ENCODE measurements at places on chromosomes 6 and 20.

DNA sequence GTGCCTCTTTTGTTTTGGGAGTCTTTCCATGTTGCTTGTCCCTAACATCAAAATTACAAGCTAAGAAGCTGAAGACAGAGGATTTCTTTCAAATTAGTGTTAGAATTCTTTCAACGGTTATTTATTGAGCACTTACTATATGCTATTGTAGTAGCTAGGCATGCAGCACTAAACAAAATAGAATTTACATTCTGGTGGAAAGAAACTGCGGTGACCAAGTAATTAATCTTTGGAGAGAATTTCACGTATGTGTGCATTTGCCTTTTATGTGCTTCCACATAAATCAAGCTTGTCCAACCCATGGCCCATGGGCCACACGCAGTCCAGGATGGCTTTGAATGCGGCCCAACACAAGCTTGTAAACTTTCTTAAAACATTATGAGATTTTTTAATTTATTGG lies 33.0 kb upstream of the DUSP22 start:
- DNase-seq = no peak

DNA sequence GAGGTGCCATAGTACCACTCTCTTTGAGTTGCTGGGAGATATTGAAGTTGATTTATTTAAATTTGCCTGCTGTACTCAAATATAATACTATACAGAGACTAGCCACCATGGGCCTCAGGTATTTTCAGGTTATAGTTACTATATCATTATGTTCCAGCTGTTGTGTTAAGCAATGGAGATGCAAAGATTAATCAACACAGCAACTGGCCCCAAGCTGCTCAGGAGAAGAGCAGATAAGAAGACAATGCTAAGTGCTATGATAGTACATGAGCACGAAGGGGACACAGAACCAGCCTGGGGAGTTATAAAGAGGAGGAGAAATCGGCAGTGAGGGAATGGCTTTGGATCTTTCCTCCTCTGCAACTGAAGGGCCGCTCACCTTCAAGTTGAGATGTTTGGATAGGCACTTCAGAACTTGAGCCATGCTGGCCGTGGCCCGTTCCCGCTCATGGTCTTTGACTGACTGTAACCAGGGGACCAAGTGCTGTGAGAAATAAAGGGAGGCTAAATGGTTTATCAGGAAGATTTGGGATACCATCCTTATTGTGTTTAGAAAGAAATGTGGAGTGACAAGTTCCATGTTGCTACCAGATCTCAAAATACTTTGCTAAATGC lies 24.3 kb upstream of the RPN2 start:
- DNase-seq = no peak

- DNase-seq = no peak
Measured at GRCh38 chr20:17674722-17675518, 7.1 kb downstream of the RRBP1 start.

- no peak for DNase-seq
Measured at GRCh38 chr6:86537292-86537861, 400.0 kb upstream of the HTR1E start.

DNA sequence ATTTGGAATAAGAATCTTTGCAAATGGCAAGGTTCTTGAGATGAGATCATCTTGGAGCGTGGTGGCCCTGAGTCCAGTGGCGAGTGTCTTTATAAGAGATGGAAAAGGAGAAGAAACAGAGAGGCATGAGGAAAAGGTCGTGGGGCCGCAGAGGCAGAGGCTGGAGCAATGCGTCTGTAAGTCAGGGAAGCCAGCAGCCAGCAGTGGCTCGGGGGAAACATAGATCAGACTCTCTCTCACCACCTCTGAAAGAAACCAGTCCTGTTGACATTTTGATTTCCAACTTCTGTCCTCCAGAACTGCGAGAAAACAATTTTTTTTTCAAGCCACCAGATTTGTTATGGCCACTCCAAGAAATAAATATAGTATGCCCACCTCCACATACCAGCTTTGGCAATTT lies 226.6 kb downstream of the TFAP2C start:
- DNase-seq = no peak

DNA sequence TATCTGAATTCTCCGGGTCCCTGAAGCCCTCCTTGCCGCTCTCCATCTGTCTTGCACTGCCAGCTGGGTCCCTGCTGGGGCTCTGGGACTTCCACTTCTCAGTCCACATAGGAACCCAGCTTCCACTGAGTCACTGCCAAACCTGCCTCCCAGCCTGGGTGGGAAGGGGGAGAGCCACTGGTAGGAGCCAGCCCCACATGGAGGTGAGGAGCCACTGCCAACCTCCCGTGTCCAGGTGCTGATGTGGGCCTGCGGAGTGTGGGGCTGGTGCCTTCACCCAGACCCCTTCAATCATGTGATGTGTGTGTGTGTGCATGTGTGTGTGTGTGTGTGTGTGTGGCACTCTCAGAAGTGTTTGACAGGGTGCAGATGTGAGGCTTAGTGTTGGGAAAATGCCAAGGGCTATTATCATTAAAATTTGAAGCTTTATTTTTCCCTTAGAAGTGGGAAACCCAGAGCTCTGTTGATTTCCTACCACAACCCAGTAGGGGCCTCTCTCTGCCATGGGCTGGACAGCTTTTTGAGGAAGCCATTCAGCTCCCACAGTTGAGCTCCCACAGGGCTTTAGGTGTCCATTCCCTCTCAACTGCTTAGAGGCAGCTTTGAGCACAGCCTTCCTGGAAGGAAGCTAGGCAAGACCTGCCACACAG lies 9.3 kb upstream of the SGK2 start:
- DNase-seq = no peak

DNA sequence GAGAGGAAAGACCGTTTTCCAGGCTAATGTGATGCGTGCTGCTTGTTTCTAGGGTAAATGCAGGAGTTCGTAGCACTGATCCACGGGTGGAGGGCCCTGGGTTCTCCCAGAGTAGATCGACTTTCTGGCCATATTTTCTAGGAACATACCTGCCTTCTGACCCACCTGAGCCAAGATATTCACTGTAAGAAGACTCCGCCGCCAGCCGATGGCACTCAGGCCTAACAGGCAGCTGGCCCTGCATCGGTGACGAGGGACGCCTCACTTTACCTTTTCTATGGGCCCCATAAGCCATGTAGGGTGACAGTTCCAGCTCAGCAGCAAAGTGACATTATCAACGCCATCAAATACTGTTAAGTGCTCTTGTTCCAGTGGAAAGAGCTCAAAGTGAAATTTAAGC lies 30.2 kb upstream of the FRMD1 start:
- no peak for DNase-seq

- no peak for DNase-seq
Measured at GRCh38 chr6:165118736-165119135, 190.7 kb downstream of the C6orf118 start.

DNA sequence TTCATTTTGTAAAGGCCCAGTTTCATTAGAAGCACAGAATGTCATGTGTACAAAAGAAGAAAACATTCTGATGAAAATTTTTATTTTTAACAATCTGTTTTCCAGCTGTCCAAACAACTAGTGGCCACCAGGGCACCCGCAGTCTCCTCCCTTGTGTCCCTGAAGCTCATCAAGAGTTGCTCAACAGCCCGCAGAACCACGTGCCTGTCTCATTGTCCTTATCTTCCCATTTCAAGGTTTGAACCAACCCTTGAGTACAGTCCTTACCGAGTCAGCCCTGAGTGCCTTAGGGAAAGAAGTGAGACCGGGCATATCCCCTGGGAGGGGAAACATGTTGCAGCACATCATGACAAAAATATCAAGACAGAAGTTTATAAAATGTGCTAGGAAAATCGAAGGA lies 15.9 kb upstream of the ZNF133 start:
- no peak for DNase-seq

GRCh38 chr6:14917109-14917910 lies 328.6 kb upstream of the JARID2 start:
- no peak for DNase-seq

GRCh38 chr6:160081398-160081797 lies 40.2 kb upstream of the SLC22A1 start:
- DNase-seq = no peak

- no peak for DNase-seq
Measured at GRCh38 chr20:30910937-30911725, 346.3 kb upstream of the DEFB115 start.

GRCh38 chr6:3405182-3405518 lies 51.7 kb downstream of the SLC22A23 start:
- no peak for DNase-seq

DNA sequence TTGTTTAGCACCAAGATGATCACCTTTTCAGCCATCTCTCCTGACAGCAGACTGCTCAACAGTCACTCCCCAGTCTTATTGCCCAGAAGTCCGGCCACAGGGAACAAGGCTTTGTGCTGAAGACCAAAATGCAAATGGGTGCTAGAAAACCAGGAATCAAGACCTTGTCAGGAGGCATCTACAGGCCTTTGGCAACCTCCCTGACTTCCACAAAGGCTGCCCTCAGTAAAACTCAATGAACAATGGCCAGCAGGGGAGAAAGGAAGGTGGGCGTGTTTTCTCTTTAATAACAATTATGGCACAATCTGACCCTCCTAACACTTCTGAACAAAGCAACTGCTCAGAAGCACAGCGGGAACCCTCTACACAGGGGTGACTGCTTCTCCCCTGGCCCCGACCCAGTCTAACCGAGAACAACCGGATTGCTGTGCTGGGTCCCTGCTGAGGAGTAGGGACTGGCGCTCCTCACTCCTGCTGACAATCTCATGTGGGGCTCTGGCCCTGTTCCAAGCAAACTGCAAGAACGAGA lies 41.6 kb downstream of the PLCG1 start:
- DNase-seq = no peak

GRCh38 chr6:167044696-167045095 lies 45.5 kb downstream of the CEP43 start:
- DNase-seq = no peak

DNA sequence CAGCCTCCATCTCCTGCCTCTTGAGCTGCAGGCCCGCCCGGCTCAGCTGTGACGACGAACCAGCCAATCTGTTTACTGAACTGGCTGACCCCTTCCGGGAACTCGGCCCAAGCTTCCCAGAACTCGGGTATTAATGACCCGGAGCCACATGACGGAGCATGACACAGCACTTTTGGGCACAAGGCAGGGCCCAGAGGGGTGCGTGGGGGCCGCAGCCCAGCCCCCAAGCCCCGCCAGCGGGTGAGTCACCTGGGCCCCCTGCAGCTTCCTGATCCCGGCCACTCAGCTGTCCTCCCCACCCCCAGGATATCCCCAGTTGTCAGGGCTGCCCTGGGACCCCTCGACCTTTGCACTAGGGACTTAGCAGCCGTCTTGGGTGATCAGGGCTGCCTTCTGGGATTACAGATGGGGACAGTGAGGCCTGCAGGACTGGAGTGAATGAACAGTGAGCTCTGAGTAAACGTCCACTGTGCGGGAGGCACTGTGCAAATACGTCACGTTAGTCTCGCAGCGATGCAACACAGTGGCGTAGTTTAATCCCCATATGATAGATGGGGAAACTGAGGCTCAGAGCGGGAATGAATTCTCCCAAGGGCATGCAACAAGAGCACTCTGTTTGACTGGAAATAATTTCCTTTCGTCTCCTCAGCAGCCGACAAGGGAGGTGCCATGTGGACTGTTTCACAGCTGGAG lies 102.1 kb downstream of the CEBPB start:
- DNase-seq = no peak

GRCh38 chr6:6611486-6611885 lies 23.0 kb downstream of the LY86 start:
- DNase-seq = no peak

- no peak for DNase-seq
Measured at GRCh38 chr6:35945650-35946025, 24.7 kb upstream of the SRPK1 start.

DNA sequence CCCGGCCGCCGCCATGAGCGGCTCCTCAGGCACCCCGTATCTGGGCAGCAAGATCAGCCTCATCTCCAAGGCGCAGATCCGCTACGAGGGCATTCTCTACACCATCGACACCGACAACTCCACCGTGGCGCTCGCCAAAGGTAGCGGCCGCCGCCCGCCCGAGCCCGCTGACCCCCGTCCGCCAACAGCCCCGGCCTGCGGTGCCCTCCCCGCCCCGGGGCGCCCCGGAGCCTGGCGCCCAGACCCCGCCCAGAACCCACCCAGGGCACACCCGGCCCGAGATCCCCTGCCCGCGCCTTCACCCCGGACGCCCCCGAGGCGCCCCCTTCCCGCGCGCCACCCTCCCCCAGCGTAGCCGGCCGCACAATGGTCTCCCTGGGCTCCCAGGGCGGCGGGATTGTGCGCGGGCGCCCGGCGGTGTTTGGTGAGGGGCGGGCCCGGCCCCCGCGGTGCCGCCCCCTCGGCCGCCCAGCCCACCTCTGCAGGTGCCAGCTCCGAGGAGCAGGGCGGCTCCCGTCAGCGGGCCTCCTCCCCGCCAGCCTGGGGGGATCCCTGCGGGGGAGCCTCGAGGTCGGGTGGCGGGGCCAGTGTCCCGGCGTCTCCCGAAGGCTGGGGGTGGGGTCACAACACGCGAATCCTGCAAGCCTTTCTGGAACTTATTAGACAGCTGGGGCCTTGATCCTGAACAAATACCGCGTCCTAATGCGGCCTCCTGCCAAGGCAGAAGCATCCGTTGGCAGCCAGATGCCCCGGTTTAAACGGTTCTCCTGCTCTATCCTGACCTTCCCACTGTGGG lies 577 bp downstream of the LSM14B start:
- no peak for DNase-seq

DNA sequence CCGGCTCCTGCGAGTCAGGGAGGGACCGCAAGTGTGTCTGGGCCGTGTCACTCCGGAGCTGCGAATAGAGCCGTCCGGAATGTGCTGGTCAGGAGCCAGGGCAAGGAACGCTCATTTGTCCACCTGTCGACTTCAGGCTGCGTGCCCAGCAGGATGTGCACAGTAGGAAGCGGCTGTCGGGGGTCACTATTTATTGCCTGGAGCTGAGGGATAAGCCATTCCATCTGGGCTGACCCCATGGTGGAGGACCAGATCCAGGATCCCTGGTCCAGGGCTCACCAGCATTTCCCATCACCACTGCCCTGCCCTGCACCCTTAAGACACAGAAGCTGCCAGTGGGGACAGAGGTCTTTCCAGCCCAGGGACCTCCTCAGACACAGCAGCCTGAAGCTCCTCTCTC lies 14.7 kb downstream of the NTSR1 start:
- DNase-seq = no peak

- DNase-seq = no peak
Measured at GRCh38 chr20:62287759-62288534, 14.8 kb upstream of the ADRM1 start.

DNA sequence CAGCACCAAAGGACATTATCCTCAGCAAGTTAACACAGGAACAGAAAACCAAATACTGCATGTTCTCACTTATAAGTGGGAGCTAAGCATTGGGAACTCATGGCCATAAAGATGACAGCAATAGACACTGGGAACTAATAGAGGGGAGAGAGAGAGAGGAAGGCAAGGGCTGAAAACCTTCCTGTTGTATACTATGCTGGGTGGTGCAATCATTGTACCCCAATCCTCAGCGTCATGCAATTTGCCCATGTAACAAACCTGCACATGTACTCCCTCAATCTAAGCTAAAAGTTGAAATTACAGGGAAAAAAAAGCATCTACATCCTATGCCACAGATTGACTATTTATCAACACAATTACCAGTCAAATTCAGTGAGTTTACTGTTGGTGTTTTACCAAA lies 20.0 kb upstream of the VNN1 start:
- no peak for DNase-seq

GRCh38 chr6:2988094-2988425 lies 11.6 kb upstream of the NQO2 start:
- no peak for DNase-seq

GRCh38 chr20:1478566-1478965 lies 11.9 kb upstream of the NSFL1C start:
- DNase-seq = no peak

- no peak for DNase-seq
Measured at GRCh38 chr20:41738604-41739206, 120.5 kb upstream of the CHD6 start.

All from cortex of kidney (tissue), 1 donor.